ENCODE measurements at places on chromosomes 2 and 18. TPM values are rescaled to one million over a fixed set of nuclear protein-coding genes. Genes with fewer than 3 reads are reported as not detected.

DNA sequence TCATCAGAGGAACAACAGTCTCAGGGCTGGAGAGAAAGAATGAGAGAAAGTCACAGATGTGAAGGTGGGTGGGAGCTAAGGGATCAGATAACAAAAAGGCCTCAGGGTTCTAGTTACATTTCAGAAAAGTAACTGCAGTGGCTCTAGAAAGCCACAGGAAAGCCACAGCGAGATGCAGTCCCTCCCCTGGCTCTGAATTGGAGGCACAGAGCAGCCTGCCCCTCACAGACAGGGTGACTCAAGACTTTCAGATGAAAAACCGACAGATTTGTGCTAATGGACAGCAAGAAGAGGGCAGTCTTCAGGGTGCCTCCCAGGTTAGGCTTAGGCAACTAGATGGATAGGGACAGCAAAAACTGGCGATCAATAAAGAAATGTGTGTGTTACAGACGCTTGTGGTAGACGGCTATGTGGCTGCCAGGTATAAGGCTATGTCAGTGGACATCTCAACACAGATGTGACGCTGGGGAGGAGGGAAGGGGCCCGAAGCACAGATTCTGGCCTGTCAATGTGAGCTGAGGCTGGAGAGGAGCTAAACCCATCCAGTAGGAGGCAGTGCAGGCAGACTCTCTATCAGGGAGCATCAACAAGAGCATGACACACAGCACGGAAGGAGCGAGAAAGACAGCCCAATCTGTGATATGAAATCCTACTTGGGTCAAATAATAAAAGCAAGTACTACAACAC, 26.2 kb downstream of the UNC50 start:
- peak; percentile 42 for DNase-seq
- H3K36me3 ChIP-seq = peaks cover 66% of the 10 kb centered on the region
- H3K27ac ChIP-seq = peak overlapping the region; percentile 91
- H3K27me3 ChIP-seq = no peaks in the 10 kb centered on the region
- H3K4me3 ChIP-seq = peak overlapping the region; percentile 63
- H3K4me1 ChIP-seq = peaks cover 45% of the 10 kb centered on the region

DSG1 gene
- total RNA-seq = not detected

DIPK1C gene
- total RNA-seq = not detected

- H3K27me3 ChIP-seq = peaks cover 14% of the 10 kb centered on the region
- H3K4me3 ChIP-seq = no peak overlapping the region
- peaks cover 50% of the 10 kb centered on the region for H3K4me1 ChIP-seq
- no peak for DNase-seq
- no peaks in the 10 kb centered on the region for H3K36me3 ChIP-seq
Observed at GRCh38 chr2:33496150-33496549, 19.7 kb downstream of the RASGRP3 start.

PRKAG3 gene
- not detected for total RNA-seq

GRCh38 chr2:43605851-43606250, 10.0 kb upstream of the THADA start:
- DNase-seq = no peak
- H3K4me1 ChIP-seq = peaks cover 18% of the 10 kb centered on the region
- no peak overlapping the region for H3K4me3 ChIP-seq

RAD51AP2 gene
- not detected for total RNA-seq

C2orf76 gene
- total RNA-seq = 13.3 TPM

GRCh38 chr18:35344736-35345459, 678 bp upstream of the ZNF24 start:
- peaks cover 2% of the 10 kb centered on the region for H3K27me3 ChIP-seq
- H3K36me3 ChIP-seq = peaks cover 19% of the 10 kb centered on the region
- DNase-seq = no peak
- H3K27ac ChIP-seq = peak overlapping the region; percentile 83

SMC6 gene
- total RNA-seq = 30.3 TPM

MAP2 gene
- total RNA-seq = not detected

GRCh38 chr18:48409591-48410094, 460 bp upstream of the ZBTB7C start:
- H3K4me3 ChIP-seq = peak overlapping the region; percentile 47
- no peaks in the 10 kb centered on the region for H3K36me3 ChIP-seq
- no peak overlapping the region for H3K27ac ChIP-seq
- H3K27me3 ChIP-seq = peaks cover 75% of the 10 kb centered on the region

SPATA3 gene
- not detected for total RNA-seq

GRCh38 chr18:22267697-22268096, 98.3 kb downstream of the GATA6 start:
- no peaks in the 10 kb centered on the region for H3K36me3 ChIP-seq
- H3K27me3 ChIP-seq = no peaks in the 10 kb centered on the region
- DNase-seq = no peak
- H3K27ac ChIP-seq = no peak overlapping the region

SLC11A1 gene
- 0.18 TPM for total RNA-seq

DNA sequence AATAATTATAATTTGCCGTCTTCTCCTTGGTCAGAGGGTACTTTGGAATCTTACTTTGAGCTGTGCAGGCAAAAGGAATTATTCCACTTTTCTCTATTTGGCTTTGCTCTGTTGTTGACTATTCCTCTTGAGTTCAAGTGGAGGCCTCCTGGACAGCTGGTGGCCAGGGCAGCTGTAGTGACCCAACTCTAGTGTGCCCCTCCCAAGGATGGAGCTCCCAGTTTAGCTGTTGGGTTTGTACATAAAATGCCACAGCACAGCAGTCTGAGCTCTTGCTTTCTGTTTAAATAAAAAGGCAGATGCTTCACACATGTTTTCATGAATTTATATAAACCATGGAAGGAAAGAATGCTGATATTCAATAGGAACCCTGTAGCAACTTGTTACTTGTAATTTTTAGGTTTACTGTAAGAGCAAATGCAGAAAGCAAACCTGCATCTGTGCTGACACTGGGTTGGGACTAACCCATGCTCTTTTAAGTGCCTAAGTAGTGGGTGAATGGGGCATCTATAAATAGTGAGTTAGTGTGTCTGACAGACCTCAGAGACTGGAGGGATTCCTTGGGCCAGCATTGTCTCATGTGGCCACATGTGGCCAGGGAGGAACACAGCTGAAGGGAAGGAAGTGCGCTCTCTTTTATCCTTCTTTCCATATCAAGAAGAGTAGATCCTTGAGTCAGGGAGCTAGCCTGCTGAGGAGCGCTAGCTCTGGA, 121.8 kb downstream of the FHOD3 start:
- DNase-seq = no peak
- H3K27me3 ChIP-seq = no peaks in the 10 kb centered on the region
- H3K4me3 ChIP-seq = no peak overlapping the region
- H3K27ac ChIP-seq = no peak overlapping the region
- no peaks in the 10 kb centered on the region for H3K4me1 ChIP-seq
- no peaks in the 10 kb centered on the region for H3K36me3 ChIP-seq

- no peaks in the 10 kb centered on the region for H3K4me1 ChIP-seq
- no peak overlapping the region for H3K27ac ChIP-seq
- DNase-seq = no peak
- H3K27me3 ChIP-seq = no peaks in the 10 kb centered on the region
Observed at GRCh38 chr2:67646714-67647333, 249.7 kb downstream of the ETAA1 start.

DNA sequence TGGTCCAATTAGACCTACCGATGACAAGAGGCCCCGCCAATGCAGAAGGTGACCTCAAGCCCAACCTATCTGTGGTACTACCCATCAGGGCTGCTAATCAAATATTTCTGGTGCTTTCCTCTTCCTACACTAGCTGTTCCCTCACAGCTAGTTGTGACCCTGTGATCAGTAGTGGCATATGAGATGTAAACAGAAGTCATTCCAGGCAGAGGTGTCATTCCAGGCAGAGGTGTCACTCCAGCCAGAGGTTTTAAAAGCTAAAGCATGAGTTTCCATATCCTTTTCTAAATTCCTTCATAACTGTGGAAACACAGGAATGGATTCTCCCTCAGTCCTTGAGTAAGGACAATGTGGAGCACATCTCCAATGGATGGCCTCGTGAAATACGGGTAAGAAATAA, 110.9 kb upstream of the DNAJC10 start:
- no peak for DNase-seq
- no peak overlapping the region for H3K27ac ChIP-seq
- peaks cover 1% of the 10 kb centered on the region for H3K27me3 ChIP-seq
- no peak overlapping the region for H3K4me3 ChIP-seq
- H3K4me1 ChIP-seq = peaks cover 1% of the 10 kb centered on the region
- no peaks in the 10 kb centered on the region for H3K36me3 ChIP-seq

DNA sequence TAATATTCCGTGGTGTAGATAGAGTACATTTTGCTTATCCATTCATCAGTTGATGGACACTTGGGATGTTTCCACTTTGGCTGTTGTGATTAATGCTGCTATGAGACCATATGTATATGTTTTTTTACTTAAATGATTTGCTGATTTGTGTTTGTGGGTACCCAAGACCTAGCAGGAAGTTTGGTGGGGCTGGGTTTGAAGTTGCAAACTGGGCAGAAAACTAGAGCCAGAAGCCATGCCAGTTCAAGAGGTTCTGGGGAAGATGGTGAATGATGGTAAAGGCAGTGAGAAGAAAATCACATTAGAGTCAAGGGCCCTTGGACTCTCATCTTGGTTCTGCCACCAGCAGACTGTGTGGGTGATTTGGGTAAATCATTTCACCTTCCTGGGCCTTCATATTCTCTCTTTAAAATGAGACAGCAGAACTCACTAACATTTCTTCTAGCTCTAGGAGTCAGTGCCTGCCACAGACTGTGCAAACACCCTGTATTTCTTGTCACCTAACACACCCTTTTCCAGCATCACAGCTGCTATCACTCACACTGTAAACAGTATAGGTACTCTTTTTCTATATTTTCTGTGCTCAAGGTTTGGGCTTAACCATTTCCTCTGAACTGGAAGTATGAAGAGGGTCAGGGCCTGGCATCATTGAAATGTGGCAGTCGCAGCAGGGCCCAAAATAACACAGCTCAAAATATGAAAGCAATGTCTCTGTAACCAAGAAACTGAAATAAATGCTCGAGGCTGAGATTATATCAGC, 8.4 kb upstream of the CTLA4 start:
- peaks cover 13% of the 10 kb centered on the region for H3K36me3 ChIP-seq
- no peaks in the 10 kb centered on the region for H3K27me3 ChIP-seq
- no peak overlapping the region for H3K4me3 ChIP-seq
- no peak for DNase-seq
- peaks cover 80% of the 10 kb centered on the region for H3K4me1 ChIP-seq
- H3K27ac ChIP-seq = peak overlapping the region; percentile 67

- no peak overlapping the region for H3K4me3 ChIP-seq
- DNase-seq = no peak
- no peaks in the 10 kb centered on the region for H3K27me3 ChIP-seq
Observed at GRCh38 chr2:201699416-201699815, 972 bp upstream of the MPP4 start.

GRCh38 chr2:240125742-240126141, 10.4 kb downstream of the COPS9 start:
- peaks cover 5% of the 10 kb centered on the region for H3K4me1 ChIP-seq
- H3K4me3 ChIP-seq = no peak overlapping the region
- no peak overlapping the region for H3K27ac ChIP-seq
- peaks cover 20% of the 10 kb centered on the region for H3K36me3 ChIP-seq

GRCh38 chr2:10497797-10498251, 49.7 kb upstream of the ODC1 start:
- peaks cover 6% of the 10 kb centered on the region for H3K4me1 ChIP-seq
- H3K4me3 ChIP-seq = no peak overlapping the region
- no peaks in the 10 kb centered on the region for H3K36me3 ChIP-seq

DNA sequence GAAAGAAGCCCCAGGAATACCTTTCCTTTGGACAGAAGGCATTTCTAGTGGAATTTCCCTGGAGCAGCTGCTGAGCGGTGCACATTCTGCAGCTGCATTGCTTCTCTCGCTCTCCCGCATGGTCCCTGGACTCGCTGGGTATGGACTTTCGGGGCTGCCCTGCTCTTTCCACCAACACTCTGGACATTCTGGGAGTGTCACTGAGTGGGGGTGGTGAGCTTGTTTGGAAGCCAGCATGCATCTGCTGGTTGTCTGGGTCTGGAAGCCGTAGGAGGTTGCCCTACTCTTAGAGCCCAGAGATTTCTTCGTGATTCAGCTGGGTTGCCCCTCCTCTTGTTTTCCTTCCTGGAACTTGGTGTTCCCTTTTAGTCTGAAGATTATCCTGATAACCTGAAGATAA, 52.6 kb downstream of the TWIST2 start:
- H3K4me3 ChIP-seq = no peak overlapping the region
- no peak for DNase-seq
- no peaks in the 10 kb centered on the region for H3K4me1 ChIP-seq
- no peaks in the 10 kb centered on the region for H3K36me3 ChIP-seq
- H3K27me3 ChIP-seq = no peaks in the 10 kb centered on the region

DNA sequence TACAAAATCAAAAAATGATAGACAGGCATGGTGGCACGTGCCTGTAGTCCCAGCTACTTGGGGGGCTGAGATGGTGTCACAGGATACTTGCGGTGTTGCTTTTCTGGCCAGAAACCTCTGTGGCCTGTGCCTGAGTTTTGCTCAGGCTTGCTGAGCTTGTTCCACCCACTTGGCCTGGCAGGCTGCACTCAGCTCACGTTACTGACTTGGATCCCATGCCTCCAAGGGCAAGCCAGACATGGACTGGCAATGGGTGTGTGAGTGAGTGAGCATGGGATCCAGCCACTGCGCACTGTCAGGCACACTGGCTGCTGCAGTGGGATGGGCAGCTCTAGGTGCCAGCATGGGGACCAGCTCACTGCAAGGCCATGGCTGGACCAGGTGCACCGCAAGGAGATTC, 67.9 kb downstream of the NCAPH start:
- H3K36me3 ChIP-seq = no peaks in the 10 kb centered on the region
- no peaks in the 10 kb centered on the region for H3K27me3 ChIP-seq
- H3K27ac ChIP-seq = no peak overlapping the region
- H3K4me3 ChIP-seq = no peak overlapping the region
- H3K4me1 ChIP-seq = peaks cover 14% of the 10 kb centered on the region

DNA sequence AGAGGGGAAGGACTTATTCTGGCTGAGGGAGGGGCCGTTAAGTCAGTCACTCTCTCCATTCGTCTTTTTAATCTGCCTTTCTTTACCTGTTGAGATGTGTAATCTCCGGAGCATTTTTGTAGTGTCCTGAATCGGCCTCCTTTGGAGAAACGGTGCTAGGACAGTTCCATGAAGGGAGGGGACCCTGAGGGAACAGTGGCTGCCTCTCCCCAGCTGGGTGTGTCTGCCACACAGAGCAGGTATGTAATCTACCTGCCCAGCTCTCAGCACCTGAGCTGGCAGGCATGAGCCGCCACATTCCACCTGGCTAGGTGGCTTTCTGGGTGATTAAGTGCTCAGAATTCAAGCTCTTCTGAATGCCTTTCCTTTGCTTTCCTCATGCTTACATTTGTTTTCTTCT, 131.2 kb downstream of the WDSUB1 start:
- no peaks in the 10 kb centered on the region for H3K36me3 ChIP-seq
- H3K4me1 ChIP-seq = peaks cover 8% of the 10 kb centered on the region
- no peak overlapping the region for H3K4me3 ChIP-seq
- H3K27me3 ChIP-seq = no peaks in the 10 kb centered on the region
- no peak for DNase-seq
- H3K27ac ChIP-seq = no peak overlapping the region

GRCh38 chr2:83378921-83379320, 1080.2 kb downstream of the SUCLG1 start:
- H3K4me1 ChIP-seq = no peaks in the 10 kb centered on the region
- no peak overlapping the region for H3K4me3 ChIP-seq
- H3K36me3 ChIP-seq = no peaks in the 10 kb centered on the region
- no peaks in the 10 kb centered on the region for H3K27me3 ChIP-seq
